ENCODE measurements at places on chromosomes 1 and 21.

- DNase-seq, result no peak
Measured at GRCh38 chr1:40393173-40393572, 19.6 kb downstream of the SMAP2 start.

- DNase-seq, result peak; percentile 75
Measured at GRCh38 chr21:15224346-15225086, 159.7 kb upstream of the NRIP1 start.

DNA sequence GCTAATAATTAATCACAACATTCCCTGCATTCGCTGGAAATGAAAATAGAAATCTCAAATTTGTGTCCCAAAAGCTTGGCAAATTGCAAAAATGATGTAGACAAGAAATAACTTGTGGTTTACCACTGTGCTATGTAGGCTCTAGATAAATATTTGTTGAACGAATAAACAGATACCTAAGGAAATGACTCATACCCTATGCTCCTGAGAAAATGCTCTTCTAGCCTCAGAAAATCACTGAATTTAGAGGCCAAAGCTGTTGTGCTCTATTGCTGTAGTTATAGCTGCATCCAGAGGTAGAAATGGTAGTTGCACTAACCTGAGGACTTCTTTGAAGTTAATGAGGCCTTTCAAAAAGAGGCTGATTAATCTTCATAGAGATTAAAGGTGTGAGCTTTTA, 142.0 kb upstream of the ZNHIT6 start:
- DNase-seq, result peak; percentile 93

- DNase-seq, result no peak
Measured at GRCh38 chr1:31062867-31063380, 2.6 kb downstream of the PUM1 start.

GRCh38 chr1:20344738-20345137, 54.1 kb downstream of the VWA5B1 start:
- no peak for DNase-seq

DNA sequence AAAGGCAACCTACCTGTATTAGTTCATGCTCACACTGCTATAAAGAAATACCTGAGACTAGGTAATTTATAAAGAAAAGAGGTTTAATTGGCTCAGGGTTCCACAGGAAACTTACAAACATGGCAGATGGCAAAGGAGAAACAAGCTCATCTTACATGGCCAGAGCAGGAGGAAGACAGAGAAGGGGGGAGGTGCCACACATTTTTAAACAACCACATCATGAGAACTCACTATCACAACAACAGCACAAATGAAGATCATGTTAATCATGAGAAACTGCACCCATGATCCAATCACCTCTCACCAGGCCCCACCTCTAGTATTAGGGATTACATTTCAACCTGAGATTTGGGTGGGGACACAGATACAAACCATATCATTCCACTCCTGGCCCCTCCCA, 90.6 kb upstream of the KCTD3 start:
- peak; percentile 25 for DNase-seq

DNA sequence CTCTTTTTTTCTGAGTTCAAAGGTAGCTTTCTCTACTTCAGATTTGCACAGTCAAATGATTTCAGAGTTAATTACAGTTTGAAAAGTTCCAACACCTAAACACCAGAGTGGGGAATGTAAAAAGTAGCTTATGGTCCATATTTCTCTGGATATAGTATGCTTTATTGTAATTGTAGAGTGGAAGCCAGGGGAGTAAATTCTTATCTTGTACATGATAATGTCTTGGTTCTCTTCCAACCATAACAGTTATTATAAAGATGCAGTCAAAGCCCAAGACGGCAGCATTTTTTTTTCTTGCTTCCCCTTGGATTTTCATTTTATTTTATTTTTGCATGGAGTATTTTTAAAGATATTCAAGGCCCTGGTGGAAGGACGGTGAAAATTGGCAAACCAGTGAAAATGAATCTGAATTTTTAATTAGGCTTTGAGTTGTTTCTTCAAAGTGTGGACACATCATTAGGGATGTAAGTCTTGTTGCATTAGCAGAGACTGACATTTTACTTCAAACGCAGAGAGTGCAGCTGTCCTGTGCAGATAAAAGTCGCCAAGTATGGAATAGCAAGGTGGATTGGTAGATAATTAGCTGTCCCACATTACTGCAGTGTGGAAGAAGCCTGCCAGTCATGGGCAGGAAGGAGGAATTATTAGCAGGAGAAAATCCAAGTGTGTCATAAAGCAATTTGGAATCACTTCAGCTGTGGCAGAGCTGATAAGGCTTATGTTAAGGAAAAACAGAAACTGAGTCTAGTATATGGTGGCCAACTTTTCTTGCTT, 11.3 kb downstream of the CACHD1 start:
- DNase-seq, result no peak

- DNase-seq, result no peak
Measured at GRCh38 chr1:23480187-23481025, 3.6 kb downstream of the ASAP3 start.

DNA sequence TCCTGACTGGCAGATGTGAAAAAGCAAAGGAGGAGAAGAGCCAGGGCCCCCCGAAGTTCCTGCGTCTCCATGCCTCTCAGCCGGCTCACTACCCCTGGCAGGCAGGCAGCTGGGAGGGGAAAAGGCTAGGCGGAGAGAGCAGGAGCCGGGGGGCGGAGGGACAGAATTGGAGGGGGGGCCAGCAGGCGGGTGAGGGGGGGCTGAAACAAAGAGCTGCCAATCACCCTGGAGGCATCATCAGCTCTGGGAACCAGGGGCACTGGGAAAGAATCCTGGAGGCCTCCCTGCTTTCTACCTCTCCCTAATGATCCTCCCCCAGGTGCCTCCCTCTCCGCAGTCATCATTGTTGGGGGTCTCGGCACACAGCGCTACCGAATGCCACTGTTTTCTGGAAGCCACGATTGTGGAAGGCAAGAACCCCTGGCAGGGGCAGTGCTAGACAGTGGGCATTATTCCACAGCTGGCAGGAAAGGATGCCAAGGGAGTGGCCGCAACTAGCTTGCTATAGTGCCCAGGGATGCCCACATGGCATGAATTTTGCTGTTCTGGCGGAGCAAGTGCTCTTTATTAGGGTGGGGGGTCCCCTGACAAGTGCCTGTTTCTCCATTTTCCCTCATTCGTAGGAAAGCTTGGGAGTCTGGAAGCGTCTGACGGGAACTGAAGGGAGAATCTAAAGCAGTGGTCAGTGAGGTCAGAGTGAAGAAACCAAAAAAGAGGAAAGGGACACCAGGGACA, at the start of gene THBS3:
THBS3 (minus strand) TSS at position 92 of the 735 bp plus-strand sequence; CDS start at position 71, 21 bp downstream.
- no peak for DNase-seq
